Right renal pelvis (tissue), 4 donors: ENCODE measurements at places on chromosomes 16 and 17.

DNA sequence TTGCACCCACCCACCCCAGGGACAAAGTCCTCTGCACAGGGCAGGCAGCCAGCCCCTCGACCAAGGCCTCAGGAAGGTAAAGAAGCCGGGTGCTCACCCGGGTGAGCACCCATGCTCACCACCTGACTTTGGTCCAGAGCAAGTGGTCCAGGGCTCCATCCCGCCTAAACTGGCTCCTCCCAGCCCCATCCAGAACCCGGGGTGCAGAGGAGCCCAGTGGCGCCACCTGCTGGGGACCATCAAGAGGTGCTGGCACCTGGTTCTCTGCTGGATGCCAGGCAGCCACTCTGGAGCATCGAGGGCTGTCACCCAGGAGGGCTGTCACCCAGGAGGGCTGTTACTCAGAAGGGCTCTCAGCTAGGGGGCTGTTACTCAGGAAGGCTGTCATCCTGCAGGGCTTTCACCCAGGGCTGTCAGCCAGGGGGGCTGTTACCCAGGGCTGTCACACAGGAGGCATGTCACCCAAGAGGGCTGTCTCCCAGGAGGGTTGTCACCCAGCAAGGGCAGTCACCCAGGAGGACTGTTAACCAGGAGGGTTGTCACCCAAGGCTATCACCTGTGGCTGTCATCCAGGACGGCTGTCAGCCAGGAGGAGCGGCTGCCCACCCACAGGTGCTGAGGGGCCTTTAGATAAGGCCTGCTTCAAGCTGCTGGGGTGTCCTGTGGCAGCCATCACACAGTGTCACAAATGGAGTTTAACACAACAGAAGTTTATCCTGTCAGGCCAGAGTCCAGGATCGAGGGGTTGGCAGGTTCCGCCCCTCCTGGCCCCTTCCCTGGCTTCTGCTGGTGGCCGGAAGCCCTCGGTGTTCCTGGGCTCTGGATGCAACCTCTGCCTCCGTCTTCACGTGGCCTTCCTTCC lies 98.5 kb downstream of the TNFRSF13B start:
- DNase-seq = no peak

- DNase-seq = no peak
Observed at GRCh38 chr17:73722165-73722564, 77.9 kb upstream of the SDK2 start.

DNA sequence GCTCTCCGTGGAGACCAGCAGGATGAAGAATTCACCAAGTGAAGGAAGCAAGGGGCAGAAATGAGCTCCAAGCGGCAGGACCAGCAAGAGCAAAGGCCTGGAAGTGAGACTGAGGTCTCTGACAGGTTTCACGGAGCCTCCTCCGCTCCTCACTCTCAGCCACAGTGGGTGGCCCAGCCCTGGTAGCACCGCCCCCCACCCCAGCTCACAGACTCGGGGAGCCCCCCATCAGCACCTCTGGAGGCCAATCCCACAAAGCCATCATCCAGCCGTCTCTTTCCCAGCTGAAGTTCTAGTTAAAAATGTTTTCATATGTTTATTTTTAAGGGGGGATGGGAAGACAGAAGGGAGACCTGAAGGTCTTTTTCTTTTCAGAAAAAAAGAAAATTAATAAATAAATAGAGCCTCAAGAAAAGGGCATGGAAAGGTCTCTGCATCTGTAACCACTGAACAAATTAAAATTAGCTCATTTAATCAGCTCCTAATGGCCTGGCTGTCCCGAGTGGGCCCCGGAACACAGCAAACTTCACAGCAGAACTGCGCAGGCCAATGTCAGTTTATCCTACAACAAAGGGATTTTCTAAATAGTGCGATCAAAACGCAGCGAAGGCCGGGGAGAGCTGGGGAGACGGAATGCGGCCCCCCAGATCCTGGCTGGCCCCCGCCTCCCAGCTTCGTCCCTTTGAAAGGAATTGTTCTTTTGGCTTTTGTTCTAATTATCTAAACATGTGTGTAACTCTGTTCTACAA lies 190.3 kb downstream of the ZNF423 start:
- no peak for DNase-seq

DNA sequence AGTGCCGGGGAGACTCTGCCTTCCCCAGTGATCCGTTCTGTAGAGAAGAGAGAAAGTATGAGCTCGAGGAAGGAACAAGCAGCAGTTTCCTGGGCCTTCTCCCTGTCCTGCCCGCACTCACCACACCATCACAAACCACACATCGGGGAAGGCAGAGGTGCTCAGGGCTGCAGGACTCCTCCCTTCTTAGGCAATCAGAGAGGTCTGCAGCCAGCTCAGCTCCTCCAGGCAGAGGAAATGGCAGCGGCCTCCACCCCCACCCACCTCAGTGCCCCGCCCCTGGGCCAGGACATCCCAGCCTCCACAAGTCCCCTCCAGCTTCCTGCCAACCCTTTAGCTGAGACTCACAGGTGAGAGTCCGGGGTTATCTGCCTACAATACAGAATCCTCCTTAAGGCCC lies 2.0 kb downstream of the ZNF319 start:
- no peak for DNase-seq
